ENCODE measurements at places on chromosomes 13 and 19.

- no peak for DNase-seq
These were observed 135.9 kb downstream of the DLEU7 start for GRCh38 chr13:50707628-50708027.

GRCh38 chr13:45928843-45929242, 77.3 kb upstream of the SIAH3 start:
- DNase-seq, result no peak

DNA sequence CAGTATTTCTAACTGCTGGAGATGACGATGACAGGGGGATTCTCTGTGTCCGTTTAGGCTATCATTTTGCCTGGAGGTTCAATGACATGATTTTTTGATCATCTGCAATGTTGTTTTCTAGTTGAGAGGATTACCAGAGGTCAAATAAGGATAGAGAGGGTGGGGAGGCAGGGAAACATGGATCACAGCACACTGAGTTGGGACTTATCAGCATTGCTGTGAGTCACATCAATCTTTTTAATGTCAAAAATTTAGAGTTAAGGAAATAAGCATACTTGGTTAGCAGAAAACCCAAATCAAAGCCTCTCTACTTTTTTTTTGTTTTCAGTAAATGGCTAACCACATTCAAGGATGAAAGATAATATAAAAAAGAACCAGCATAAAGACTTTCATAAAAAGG, 43.0 kb upstream of the CSNK1A1L start:
- no peak for DNase-seq

DNA sequence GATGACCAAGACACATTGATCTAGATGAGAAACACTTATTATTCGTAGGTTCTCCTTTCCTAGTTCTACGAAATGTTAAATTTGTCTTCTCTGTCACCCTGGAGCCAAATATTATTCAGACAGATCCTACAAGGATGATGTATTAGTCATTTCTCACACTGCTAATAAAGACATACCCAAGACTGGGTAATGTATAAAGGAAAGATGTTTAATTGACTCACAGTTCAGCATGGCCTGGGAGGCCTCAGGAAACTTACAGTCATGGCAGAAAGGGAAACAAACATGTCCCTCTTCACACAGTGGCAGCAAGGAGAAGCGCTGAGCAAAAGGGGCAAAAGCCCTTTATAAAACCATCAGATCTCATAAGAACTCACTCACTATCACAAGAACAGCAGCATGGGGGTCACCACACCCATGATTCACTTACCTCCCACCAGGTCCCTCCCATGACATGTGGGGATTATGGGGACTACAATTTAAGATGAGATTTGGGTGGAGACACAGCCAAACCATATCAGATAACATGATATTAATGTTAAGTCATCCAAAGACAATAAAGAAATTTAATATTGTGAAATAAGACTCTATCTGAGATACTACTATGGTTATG, 1248.8 kb upstream of the SLC10A2 start:
- DNase-seq, result no peak

DNA sequence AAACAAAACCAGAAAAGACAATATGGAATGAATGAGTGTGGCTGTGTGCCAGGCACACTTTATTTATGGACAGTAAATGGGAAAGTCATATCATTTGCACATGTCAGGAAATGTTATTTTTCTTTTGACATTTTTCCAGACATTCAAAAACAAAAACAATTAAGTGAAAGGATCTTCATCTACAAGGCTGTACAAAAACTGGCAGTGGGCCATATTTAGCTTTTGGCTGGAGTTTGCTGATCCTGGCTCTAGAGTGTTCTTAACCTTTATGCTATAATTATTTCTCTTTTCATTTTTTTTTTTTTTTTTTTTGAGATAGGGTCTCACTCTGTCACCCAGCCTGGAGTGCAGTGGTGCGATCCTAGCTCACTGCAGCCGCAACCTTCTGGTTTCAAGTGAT, 6.5 kb upstream of the TNFSF9 start:
- DNase-seq, result no peak

DNA sequence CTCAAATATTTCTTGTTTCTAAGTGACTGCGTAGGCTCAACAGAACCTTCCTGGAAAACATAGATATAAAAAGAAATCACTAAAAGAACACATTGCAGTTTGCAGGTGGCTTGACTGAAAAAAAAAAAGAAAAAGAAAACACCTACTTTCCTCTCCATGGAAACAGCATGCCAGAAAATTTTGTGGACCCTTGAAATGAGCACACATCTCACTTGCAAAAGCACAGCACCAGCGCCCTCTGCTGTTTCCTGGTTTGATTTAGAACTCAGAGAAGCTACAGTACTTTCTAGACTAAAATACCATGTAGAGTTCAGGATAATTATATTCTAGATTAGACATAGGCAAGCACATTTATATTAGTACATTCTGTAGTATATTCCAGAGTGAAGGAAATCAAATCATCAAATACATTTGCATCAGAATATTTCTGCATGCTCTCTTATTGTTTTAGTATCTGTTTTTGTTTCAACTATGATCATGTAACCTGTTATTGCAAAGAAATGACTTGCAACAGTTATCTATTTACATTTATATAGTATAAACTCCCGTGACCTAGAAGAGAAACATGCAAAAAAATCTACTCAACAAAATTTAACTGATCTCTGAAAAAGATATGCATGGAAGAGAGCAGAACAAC, 22.3 kb upstream of the XPO4 start:
- DNase-seq, result peak; percentile 70

- no peak for DNase-seq
These were observed 46.6 kb downstream of the GARRE1 start for GRCh38 chr19:34300962-34301361.

- DNase-seq, result no peak
These were observed 20.9 kb downstream of the CCDC70 start for GRCh38 chr13:51882570-51883225.

- no peak for DNase-seq
These were observed 4.1 kb downstream of the C1QTNF9 start for GRCh38 chr13:24313439-24313838.

- DNase-seq, result no peak
These were observed 118.2 kb downstream of the KCNRG start for GRCh38 chr13:50133358-50133953.

DNA sequence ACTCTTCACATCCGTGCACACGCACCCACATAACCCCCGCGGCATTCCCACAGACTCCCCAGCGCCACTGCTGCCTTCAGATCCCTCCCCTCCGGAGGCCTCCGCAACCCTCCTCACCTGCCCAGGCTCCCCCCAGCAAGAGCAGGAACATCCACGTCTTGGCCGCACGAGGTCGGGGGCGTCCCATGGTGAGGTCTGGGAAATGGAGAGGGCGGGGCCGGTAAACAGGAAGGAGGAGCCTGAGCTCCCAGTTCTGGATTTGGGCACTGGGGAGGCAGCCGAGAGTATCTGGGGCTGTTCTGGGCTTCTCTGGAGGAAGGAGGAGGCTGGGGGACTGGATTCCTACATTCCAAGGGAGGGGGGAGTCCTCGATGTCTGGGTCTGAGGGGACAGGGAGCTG, 423 bp downstream of the KLK8 start:
- DNase-seq, result no peak

DNA sequence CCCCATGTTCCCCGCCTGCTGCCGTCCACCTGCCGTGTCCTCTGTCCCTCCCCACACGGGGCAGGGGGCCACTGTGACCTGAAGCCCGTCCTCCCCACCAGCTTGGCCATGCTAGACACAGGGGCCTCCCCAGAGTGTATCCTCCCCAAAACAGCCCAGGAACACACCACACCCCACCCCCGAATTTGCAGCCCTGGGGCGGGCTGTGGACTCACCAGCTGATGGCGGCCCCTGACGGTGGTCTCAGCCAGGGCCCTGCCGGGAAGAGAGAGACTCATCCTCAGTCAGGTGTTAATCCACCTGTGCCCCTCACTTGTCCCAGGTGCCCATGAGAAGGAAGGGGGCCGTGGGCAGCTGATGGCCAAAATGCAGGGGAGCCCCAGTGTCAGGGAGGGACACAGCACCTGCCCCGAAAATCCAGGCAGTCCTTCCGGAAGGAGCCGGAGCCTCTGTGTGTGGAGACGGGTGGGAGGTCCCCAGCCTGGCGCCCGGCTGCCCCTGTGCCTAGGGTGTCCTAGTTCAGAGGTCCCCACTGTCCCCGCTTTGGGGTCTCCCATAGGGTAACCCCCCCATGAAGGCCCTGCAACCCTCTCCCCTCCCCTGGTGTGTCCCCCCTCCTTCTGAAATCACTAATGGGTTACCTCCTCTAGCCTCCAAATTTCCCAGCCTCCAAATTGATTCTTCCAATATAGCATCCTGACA, 39.3 kb upstream of the TCF3 start:
- no peak for DNase-seq

- DNase-seq, result no peak
These were observed 18.1 kb downstream of the TSC22D1 start for GRCh38 chr13:44557986-44558385.

DNA sequence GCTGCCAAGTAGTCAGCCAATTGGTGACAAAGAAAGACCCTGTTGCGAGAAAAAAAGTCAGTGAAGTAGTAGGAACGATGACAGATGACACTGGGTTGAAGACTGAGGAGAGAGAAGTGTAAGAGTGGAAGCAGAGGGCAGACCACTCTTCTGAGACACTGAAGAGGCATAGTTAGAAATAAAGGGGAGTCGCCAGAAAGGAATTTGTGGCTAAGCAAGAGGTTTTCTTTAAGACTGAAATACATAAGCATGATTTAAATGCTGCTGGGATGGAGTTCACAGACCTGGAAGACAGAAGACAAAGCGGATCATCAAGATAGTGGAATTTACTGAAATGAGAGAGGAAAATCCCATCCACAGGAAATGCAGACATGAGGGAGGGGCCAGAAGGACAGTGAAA, 56.2 kb upstream of the USPL1 start:
- no peak for DNase-seq

DNA sequence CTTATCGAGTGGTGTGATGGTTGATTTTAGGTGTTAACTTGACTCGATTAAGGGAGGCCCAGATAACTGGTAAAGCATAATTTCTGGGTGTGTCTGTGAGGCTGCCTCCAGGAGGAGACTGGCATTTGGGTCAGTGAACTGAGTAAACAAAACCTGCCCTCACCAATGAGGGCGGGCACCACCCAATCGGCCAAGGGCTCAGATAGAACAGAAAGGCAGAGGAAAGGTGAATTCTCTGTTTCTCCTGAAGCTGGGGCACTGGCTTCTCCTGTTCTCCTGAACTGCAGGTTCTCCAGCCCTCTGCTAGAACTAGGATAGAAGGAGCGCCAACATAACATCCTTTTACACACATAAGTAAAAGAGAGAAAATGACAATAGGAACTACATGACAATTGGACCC, 35.1 kb downstream of the ESD start:
- DNase-seq, result no peak

DNA sequence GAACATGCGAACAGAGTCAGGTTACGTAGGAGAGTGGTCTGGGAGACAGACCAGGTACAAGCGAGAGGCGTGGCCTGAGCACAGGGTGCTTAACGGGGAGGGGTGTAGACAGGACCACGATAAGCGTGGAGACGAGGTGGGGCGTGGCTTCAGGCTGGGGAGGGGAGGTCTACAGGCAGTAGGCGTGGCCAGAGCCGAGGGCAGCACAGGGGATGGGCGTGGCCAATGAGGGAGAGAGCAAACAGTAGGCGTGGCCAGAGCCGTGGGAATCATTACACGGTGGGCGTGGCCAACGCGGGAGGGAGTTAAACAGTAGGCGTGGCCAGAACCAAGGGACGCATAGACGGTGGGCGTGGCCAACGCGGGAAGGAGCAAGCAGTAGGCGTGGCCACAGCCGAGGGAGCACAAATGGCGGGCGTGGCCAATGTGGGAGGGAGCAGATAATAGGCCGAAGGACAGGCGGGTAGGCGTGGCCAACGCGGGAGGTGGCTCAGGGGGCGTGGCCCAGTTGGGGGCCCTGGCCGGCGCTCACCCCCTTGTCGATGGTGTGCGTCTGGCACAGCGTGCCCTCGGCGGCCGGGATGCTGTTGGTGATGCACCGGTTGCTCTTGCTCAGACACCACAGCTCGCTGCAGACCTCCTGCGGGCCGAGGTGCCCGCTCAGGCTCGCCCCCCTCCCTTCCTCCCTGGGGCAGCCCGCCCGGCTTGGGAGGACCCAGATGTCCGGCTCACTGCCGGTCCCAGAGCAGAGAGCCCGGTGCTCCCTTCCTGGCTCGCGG, 15.2 kb upstream of the MYO1F start:
- peak; percentile 90 for DNase-seq

- no peak for DNase-seq
These were observed 1.6 kb upstream of the APOC1 start for GRCh38 chr19:44912854-44913253.

GRCh38 chr13:31982540-31982939, 49.0 kb upstream of the FRY start:
- DNase-seq, result peak; percentile 73

GRCh38 chr19:5093297-5093928, 124.5 kb downstream of the KDM4B start:
- DNase-seq, result no peak

DNA sequence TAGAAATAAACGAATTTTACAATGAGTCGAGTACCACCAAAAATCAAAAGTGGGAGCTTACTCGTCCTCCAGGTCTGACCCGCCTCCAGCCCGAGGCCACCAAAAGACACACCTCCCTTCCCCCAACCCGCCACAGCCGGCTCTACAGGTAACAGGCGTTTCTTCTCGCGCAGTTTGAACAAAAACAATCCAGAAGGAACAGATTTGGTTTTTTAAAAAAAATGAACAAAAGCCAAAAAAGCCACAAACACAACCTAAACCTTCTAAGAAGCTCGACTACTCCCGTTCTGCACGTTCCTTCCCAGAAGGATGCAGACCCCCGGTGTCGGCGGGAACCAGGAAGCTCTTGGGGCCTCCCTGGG, 671 bp downstream of the ZDHHC20 start:
- no peak for DNase-seq

GRCh38 chr13:98981369-98982080, 3.7 kb upstream of the DOCK9 start:
- no peak for DNase-seq

DNA sequence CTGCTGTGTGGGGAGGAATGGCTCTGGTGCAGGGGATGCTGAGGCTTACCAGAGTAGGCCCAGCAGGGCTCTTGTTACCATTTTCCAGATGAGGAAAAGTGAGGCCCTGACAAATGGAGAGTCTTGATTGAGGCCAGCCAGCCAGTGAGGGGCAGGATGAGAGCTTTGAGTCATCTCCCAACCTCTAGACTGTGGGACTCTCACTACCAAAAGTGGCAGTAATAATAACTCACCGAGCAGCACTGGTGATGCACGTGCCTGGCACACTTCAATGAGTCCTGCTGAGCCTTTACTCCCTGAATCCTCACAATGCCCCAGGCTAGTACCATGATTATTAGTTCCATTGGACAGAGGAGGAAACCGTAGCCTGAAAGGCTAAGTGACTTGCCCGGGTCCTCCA, 7.8 kb downstream of the CIC start:
- DNase-seq, result no peak

DNA sequence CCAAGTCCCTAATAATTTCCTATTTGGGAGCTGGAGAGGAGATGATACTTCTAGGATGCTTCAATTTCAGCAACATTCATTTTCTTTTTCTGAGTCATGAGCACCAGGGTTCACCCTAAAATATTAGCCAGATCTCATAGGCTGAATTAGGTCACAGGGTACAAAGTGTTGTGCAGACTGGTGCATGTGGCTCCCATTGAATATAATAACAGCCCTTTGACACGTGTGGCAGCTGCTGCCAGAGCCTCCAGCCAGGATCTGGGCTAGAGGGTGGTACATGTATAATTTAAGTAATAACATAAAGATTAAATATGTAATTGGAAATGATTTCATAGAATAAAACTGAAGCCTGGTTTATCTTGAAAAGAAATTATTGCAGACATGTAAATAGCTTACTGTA, 244.9 kb downstream of the ATP8A2 start:
- no peak for DNase-seq

GRCh38 chr19:46124638-46125115, at the start of gene IGFL3:
Gene IGFL3 (minus strand): TSS chr19:46124688. CDS start chr19:46124649, 39 bp downstream.
- DNase-seq, result no peak

Measured in AG04450 (cell line).